Left lung (tissue), 14 donors: ENCODE measurements at places on chromosomes 1 and 21. TPM values are rescaled to one million over a fixed set of nuclear protein-coding genes. Genes with fewer than 3 reads are reported as not detected.

The IL10 gene
- 1.7 TPM for polyA plus RNA-seq

DNA sequence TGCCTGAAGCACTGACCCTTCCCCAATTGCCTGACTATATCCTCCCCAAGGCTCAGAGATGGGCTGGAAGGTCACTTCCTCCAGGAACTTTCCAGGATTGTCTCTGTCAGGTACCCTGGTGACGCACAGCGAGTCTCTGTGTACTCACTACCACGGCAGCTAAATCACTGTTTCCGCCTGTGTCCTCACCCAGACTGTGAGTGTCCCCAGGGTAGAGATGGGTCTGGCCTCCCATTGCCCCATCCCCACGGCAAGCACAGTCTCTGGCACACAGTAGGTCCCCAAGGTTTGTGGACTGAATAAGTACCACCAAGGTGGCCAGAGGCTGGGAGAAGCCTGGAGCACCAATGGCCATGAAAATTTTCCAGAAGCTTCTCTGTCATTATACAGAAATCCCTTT, 93.8 kb upstream of the RUNX3 start:
- DNase-seq = no peak

GRCh38 chr1:206887701-206888100, 9.5 kb upstream of the IL24 start:
- DNase-seq = no peak

- no peak for DNase-seq
Observed at GRCh38 chr1:41809692-41810091, 109.0 kb downstream of the HIVEP3 start.

The GFI1 gene
- polyA plus RNA-seq = 0.77 TPM

DNA sequence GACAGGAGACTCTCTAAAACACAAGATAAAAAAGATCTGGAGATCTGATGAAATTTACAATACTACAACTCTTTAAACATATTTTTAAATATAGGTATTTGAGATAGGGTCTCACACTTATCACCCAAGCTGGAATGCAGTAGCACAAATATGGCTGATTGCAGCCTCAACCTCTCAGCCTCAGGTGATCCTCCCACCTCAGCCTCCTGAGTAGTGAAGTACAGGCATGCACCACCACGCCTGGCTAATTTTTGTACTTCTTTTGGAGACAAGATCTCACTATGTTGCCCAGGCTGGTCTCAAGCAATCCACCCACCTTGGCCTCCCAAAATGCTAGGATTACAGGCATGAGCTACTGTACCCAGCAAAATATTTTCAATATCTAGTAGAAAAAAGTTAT, 170.0 kb upstream of the NR5A2 start:
- no peak for DNase-seq

The FCRL2 gene
- polyA plus RNA-seq = 0.15 TPM

DNA sequence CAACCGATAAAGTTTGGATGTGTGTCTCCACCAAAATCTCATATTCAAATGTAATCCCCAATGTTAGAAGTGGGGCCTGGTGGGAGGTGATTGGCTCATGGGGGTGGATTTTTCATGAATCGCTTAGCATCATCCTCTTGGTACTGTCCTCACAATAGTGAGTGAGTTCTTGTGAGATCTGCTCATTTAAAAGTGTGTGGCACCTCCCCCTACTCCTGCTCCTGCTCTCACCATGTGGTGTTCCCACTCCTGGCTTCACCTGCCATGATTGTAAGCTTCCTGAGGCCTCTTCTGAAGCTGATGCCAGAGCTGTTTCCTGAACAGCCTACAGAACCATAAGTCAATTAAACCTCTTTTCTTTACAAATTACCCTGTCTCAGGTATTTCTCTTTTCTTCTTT, 28.2 kb upstream of the PRDX6 start:
- no peak for DNase-seq

DNA sequence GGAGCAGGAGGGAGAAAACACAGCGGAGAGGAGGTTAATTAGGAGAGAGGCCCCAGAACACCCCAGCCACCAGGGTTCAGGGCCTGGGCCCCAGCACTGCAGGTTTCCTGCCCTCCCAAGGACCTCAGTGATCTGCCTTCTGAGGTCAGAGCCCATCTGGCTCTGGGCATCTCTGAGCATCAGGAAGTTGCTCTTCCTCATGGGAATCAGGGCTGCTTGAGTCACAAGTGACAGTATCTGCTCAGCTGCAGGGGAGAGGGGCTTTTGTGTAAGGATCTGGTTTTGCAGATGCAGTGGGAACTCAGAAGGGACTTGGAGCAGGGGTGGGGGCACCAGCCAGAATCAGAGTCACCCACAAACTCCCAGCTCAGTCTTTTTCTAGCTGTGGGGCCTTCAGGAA, 472.1 kb downstream of the PTPRU start:
- no peak for DNase-seq

The ADAR gene
- 147 TPM for polyA plus RNA-seq

GRCh38 chr1:183783767-183784637, 20.9 kb upstream of the RGL1 start:
- peak; percentile 35 for DNase-seq

The SH3BGR gene
- polyA plus RNA-seq = 2.8 TPM

DNA sequence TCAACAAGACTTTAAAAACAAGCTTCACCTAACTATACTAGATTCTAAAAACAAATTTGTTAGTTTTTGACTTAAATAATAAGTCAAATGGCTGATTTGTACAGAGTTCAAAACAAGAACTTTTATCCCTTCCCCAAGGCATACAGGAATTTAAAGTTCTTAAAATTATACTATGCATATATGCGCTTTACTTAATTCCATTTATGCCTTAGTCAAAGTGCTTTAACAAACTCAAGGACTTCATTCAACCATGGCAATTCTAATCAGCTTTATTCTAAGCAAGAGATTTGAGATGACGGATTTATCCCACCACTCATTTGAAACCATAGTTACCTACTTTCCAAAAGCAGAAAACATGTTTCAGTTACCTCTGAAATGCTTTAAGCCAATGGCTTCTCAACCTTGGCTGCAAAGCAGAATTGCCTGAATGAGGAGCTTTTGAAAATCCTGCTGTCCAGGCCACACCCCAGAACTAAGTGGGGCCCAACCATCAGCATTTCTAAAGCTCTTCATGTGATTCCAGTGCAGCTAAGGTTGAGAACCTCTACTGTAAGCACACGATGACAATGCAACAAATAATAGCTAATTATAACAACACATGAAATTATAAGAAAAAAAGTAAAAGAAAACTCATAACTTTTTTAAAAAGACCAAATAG, 44.6 kb downstream of the TTLL7 start:
- no peak for DNase-seq

The SLC30A10 gene
- polyA plus RNA-seq = 0.13 TPM

GRCh38 chr1:35881850-35882273, 1.1 kb upstream of the AGO1 start:
- no peak for DNase-seq

DNA sequence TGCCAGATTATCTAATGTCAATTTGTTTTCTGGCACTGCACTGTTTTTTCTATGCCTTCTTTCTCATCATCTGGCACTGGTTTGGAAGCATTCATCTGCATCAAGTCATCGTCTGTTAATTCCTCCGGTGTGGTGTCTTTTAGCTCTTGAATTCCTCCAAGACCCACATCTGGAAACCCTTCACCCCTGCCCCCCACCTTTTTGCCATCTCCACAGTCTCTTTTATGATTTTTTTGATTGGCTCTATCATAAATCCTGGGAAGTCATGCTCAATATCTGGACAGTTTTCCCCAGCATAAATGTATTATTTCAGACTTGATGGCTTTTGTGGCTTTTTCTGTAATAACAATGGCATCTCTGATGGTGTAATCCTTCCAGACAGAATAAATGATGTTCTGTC, 10.4 kb upstream of the KCNK1 start:
- DNase-seq = no peak

The PRKAA2 gene
- polyA plus RNA-seq = 3.7 TPM

- no peak for DNase-seq
Observed at GRCh38 chr21:45427331-45428271, 22.6 kb downstream of the COL18A1 start.

DNA sequence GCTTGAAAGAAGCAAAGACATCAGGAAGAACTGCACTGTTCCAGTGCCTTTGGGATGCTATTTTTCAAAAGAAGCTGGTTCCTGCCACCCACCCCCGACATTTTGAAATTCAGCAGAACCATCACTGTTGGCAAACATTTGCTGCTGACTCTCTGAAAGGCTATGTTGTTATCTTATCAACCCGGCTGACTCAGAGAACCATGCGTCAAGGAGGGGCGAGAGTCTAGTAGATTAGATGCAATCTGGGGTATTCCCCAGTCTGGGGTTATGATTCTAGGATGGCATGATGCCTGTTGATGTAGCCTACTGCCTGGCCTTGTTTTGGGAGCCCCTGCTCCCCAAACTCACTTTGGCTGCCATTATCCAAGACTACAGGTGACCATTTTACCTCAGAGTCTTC, 267.8 kb upstream of the RUNX1 start:
- DNase-seq = no peak
